ENCODE measurements at places on chromosomes 3 and 15.

DNA sequence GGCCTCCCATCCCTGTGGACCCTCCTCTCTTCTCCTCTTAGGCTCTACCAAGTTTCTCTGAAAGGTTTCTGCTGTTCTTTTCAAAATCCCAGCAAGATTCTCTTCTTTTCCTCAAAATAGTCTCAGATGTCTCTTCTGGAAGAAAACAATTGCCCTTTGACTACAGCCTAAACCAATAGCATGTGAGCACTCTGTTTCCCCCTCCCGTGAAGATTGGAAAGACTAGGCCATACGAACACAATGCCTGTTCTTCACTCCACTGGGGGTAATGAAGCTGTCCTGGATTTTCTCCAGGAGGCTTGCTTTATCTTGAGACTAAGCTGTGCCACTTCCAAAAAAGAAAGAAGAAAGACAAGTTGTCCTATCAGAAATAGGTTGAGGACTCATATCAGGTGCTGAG, 178.7 kb upstream of the MCTP2 start:
- DNase-seq, result no peak

- no peak for DNase-seq
Measured at GRCh38 chr15:96327155-96327741, 3.3 kb upstream of the NR2F2 start.

- DNase-seq, result peak; percentile 3
Measured at GRCh38 chr3:18559331-18559842, 134.2 kb upstream of the SATB1 start.

- DNase-seq, result no peak
Measured at GRCh38 chr3:158713094-158713499, 19.2 kb downstream of the RARRES1 start.

- DNase-seq, result no peak
Measured at GRCh38 chr3:111351334-111351733, 190.7 kb upstream of the CD96 start.

GRCh38 chr3:31530960-31531335, 1.8 kb upstream of the STT3B start:
- DNase-seq, result no peak

DNA sequence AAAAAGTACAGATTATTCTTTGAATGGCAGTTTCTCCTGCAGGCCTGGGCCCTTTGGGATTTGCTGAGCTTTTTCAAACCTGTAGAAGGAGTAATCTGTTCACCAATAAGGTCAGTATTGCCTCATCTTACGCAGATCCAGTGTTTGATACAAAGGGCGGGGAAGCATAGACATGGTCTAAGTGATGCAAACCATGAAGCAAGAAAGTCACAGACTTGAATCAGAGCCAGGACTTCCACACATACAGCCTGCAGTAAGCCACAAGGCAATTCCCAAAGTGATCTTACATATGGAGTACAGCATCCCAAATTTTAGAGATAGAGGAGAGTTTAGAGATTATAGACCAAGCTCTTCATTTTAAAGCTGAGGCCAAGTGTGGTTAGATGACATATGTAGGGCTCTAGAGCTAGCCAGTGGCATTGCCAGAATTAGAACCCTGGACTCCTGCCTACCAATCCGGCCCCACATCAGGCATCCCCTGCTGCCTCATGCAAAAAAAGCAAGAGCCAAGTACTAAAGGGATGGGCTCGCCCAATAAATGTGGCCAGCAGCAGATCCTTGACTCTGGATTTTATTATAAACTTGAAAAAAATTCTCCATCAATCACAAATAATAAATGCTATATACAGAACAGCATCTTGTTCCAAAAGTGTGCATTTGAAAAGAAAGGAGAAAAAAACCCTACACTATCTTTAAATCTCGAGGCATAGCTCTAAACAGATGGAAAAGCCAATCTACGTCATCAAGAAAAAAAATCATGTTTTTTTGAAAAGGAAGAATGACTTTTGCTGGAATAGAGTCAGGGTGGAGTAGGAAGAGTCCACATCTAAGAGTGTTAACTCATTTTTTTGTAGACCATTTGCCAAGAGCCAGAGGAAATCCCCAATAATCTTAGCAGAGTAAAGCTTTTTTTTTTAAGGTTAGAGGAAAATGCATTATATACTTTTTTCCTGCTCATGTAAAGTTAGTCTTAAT, 24.0 kb downstream of the ABI3BP start:
- no peak for DNase-seq

- no peak for DNase-seq
Measured at GRCh38 chr3:157104928-157105652, 54.9 kb downstream of the CCNL1 start.

DNA sequence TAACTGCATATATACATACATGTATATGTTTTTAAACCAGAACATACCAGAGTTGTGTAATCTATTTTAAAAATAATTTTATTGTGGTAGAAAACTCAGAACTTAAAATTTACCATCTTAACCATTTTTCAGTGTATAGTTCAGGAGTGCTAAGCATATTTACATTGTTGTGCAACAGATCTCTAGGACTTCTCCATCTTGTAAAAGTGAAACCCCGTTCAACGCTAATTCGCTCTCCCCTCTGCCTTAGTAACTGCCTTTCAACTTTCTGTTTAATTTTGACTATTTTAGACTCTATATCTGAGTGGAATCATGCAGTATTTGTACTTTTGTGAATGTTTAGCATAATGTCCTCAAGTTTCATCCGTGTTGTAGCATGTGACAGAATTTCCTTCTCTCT, 51.8 kb upstream of the SSR3 start:
- DNase-seq, result no peak

- no peak for DNase-seq
Measured at GRCh38 chr3:55330355-55330754, 156.8 kb downstream of the WNT5A start.

DNA sequence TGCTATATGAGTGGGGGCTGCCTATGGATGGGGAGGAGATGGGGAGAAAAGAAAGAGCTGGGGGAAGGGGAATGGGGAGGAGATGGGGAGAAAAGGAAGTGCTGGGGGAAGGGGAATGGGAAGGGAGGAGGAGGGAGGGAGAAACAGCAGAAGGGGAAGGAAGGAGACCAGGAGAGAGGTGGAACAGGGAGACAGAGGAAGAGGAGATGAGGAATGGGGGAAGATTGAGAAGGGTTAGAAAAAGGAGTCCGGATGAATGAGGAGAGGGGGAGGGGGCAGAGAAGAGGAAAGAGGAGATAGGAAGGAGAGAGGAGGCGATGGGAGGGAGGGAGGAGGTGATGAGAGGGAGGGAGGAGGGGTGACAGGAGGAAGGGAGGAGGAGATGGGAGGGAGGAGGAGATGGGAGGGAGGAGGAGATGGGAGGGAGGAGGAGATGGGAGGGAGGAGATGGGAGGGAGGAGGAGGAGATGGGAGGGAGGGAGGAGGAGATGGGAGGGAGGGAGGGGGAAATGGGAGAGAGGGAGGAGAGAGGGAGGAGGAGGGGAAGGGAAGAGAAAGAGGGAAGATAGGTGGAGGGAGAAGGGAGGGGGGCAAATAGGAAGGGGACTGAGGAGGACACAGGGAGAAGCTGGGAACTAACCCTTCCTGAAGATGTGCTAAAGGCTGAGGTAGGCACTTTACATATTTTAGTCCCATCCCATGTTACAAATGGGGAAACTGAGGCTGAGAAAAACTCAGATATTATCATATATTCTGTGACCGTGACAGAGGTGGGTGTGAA, 6.6 kb upstream of the BCL2L10 start:
- no peak for DNase-seq

GRCh38 chr15:94256511-94256910, 25.1 kb downstream of the MCTP2 start:
- no peak for DNase-seq

- DNase-seq, result no peak
Measured at GRCh38 chr3:163508206-163508605, 1570.1 kb downstream of the SI start.

GRCh38 chr3:25483456-25483855, 55.4 kb downstream of the RARB start:
- no peak for DNase-seq

GRCh38 chr3:182028081-182028480, 316.4 kb downstream of the SOX2 start:
- no peak for DNase-seq

GRCh38 chr15:71592203-71592602, 218.2 kb upstream of the NR2E3 start:
- no peak for DNase-seq

- DNase-seq, result no peak
Measured at GRCh38 chr3:45779746-45780735, 16.3 kb downstream of the SLC6A20 start.

GRCh38 chr3:188729422-188729821, 442.3 kb upstream of the TPRG1 start:
- no peak for DNase-seq

- no peak for DNase-seq
Measured at GRCh38 chr15:31306426-31307269, 20.0 kb upstream of the KLF13 start.

DNA sequence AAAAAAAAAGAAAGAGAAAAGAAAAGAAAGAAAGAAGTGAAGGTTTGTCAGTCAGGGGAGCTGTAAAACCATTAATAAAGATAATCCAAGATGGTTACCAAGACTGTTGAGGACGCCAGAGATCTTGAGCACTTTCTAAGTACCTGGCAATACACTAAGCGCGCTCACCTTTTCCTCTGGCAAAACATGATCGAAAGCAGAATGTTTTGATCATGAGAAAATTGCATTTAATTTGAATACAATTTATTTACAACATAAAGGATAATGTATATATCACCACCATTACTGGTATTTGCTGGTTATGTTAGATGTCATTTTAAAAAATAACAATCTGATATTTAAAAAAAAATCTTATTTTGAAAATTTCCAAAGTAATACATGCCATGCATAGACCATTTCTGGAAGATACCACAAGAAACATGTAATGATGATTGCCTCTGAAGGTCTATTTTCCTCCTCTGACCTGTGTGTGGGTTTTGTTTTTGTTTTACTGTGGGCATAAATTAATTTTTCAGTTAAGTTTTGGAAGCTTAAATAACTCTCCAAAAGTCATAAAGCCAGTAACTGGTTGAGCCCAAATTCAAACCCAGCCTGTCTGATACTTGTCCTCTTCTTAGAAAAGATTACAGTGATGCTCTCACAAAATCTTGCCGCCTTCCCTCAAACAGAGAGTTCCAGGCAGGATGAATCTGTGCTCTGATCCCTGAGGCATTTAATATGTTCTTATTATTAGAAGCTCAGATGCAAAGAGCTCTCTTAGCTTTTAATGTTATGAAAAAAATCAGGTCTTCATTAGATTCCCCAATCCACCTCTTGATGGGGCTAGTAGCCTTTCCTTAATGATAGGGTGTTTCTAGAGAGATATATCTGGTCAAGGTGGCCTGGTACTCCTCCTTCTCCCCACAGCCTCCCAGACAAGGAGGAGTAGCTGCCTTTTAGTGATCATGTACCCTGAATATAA, 2.0 kb downstream of the B2M start:
- DNase-seq, result no peak

DNA sequence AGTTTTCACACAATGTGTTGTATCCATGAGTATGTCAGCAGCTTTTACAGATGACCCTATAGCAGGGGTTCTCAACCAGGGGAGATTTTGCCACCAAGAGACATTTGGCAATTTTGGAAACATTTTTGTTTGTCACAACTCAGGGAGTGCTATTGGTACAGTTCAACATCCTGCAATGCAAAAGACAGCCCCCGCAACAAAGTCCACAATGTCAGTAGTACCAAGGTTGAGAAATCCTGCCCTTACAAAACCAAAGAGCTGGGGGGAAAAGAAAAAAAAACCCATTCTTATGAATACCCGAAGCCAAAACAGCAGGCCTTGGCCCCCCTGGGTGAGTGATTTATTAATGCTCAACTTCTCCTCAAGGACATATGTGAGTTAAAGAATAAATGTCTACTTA, 99.1 kb downstream of the LARS2 start:
- DNase-seq, result no peak

GRCh38 chr3:33312361-33312760, 35.1 kb downstream of the FBXL2 start:
- DNase-seq, result no peak

GRCh38 chr3:60081381-60082095, 1031.7 kb upstream of the CFAP20DC start:
- no peak for DNase-seq

DNA sequence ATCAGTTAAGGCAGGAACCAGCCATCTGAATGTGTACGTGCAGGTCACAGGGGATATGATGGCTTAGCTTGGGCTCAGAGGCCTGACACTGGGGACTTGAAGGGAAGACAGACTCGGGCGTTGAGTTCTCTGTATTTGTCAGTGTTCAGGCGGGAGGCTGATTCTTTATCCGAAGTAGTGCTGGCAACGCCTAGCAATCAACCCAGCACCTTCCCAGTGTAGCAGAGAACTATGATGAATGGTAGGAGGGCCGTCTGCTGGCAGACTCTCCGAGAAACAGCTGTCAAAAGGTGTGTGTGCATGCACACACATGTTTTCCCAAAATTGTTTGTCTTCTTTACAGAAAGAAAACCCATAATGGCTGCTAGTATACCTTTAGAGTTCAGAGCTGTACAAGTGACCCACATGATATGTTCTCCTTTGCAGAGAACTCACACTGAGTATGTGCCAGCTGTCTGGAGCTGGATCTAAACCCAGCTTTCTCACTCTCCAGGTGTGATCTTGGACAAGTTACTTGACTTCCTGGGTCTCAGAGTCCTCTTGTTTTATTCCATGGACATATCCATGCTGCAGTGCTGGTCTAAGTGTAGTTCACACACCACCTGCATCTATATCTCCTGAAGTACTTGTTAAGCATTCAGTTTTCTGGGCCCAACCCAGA, 74.5 kb upstream of the LARS2 start:
- DNase-seq, result no peak

DNA sequence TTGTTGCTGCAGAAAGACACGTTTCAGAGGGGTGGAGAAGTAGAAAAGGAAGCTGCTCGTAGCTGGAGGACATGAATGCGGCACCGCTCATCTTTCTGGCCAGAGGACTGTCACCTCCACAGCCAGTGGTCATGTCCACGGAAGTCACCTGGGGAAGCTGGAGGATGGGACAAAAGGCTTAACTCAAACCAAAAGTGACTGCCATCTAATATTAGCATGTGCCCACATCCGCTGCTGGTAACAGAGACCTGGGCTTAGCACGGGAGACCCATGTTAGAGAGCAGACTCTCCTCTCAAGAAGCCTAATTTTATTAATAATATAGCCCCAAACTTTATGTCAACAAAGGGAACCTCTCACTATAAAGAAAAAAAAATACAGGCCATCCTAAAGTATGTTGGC, 5.9 kb downstream of the MEX3B start:
- DNase-seq, result no peak

GRCh38 chr15:77514641-77515402, 94.1 kb downstream of the HMG20A start:
- DNase-seq, result no peak

DNA sequence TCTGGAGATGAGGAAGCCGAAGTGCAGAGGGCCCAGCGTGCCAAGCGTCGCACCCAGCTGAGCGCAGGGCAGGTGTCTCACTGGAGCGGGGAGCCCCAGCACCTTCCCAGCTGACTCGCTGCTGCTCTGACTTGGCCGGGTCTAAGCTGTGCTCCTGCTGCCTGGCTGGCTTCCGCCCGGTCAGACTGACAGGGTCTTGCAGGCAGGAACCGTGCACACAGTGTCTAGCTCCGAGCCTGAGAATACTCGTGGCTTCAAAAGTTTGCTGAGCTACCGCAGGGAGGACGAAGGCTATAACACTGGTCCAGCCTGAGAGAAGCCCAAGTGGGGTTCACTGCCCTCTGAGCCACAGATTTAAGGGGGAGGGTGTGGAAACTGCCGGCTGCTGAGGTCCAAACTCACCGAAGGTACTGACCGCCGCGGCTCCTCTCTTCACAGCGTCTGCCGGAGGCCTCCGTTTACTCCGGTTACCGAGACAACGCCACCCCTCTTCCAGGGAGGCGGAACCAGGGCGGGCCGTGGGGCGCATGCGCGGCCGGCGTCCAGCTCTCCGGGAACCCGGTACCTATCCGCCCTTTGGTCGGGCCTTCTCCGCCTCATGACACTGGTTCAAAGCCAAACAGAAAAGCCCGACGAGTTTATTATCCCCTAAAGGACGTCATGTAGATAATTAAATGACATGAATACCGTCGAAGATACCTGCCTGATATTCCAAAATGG, at the start of gene CFAP44:
Gene CFAP44 (minus strand): TSS at position 443 of the 720 bp plus-strand sequence. CDS start 7,829 bp downstream, outside the sequence.
- peak; percentile 23 for DNase-seq
